ENCODE measurements at places on chromosomes 2 and 18.

DNA sequence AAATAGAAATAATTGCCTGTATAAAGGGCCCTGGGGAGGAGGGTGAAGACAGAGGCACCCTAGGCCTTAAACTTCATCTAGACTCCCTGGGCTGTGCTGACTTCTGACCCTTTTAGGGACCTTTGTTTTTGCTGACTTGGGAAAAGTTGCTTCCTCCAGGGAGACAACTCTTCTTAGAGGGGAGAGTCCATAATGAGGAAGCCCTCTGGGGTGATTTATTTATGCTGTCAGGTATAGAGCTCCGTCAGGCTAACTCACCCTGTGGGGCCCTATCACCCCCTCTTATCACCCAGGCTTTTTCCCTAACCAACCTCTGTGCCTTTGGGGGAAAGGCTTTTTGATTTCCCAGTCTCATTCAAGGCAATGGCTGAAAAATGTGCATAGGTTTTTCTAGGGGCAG, 8.1 kb downstream of the ONECUT2 start:
- DNase-seq = no peak

GRCh38 chr2:236677368-236677767, 107.7 kb downstream of the ACKR3 start:
- no peak for DNase-seq

- DNase-seq = no peak
These were observed 4.3 kb upstream of the EDAR start for GRCh38 chr2:108993095-108993937.

- DNase-seq = no peak
These were observed 4.2 kb downstream of the ZNF516 start for GRCh38 chr18:76490670-76491472.

DNA sequence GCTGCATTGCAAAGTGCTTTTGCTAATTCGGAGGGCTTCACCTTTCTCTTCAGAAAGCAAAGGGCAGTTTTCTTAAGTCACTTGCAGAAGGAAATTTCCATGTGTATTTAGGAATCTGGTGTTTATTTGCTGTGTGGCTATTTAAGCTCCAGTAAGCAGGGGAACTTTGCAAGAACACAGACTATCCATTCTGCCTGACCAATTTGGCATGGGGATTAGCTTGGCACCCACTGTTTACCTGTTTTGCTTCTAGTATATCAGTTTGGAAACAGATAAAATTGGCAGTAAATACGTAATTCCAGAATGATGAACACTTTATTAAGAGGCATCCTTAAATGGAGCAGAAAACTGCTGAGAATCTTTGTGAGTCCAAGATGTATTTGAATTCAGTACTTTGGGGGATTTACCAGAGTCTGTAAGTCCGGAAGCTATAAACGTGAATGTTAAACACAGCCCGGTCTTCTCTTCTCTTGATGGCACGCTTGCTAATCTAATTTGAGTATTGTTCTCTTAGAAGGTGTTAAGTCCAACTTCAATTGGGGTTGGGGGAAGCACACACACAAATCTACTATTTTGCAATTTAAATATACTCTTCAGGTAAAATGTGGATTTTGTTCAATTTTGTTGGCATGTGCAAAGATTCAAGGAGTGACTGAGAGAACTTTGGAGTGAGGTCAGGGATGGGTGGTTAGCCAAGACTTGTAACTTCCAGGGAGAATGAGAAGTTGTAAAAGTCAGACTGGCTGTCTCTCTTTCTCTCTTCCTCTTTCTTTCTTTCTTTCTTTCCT, 650 bp downstream of the ACKR3 start:
- no peak for DNase-seq

DNA sequence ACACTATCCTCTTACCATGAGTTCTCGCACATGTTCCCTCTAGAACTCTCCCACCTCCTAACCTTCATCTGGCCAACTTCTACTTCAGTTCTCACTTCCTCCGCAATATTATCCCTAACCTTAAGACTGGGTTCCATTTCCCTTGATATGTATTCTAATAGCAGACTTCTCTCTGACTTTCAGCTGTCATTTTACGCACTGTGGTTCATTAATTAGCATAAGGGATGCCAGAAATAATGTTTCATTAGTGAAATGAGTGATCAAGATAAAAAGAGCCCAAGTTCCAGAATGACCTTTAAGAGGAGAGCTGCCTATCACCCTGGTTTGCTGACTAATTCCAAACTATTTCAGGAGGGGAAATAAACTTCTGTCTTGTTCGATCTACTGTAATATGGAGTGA, 108.6 kb upstream of the CCDC150 start:
- no peak for DNase-seq

DNA sequence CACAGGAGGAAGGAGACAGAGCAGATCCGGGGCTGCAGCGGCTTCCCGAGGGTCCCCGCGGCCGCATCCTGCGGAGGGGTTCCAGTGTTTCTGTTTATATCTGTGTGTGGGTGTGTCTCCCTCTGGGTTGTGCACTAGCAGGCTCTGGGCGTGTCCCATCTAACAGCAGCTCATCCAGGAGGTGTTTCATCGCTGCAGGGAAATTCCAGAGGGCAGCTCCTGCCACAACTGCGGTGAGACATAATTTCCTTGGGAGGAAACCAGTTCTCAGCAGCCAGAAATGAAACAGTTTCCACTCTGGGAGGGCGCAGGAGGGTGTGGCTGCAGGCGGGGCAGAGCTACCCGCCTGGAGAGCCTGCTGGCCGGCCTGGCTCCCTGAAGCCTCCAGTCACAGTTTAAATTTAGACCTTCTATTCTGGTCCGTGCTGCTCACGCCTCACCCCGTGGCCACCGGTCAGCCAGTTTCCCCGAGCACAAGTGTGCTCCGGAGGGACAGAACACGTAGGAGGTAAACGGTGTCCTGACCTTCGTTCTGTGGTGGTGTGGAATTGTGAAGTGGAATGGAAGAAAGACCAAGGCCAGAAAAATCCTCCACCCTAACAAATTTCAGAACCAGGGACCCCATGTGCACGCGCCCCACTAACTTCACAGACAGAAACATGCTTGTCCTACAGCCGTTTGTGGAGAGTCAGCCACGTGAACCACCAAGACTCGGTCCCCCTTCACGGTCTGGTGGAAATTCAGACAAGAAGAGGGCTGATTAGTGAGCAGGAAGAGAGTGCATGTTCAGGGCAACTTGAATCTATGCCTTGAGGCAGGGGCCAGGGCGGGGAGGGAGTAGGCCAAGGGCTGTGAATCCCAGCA, 50.2 kb downstream of the TEX44 start:
- peak; percentile 31 for DNase-seq

GRCh38 chr2:126852361-126852760, 46.3 kb upstream of the TEX51 start:
- DNase-seq = no peak

- no peak for DNase-seq
These were observed 31.0 kb upstream of the RMDN2 start for GRCh38 chr2:37894047-37894446.

DNA sequence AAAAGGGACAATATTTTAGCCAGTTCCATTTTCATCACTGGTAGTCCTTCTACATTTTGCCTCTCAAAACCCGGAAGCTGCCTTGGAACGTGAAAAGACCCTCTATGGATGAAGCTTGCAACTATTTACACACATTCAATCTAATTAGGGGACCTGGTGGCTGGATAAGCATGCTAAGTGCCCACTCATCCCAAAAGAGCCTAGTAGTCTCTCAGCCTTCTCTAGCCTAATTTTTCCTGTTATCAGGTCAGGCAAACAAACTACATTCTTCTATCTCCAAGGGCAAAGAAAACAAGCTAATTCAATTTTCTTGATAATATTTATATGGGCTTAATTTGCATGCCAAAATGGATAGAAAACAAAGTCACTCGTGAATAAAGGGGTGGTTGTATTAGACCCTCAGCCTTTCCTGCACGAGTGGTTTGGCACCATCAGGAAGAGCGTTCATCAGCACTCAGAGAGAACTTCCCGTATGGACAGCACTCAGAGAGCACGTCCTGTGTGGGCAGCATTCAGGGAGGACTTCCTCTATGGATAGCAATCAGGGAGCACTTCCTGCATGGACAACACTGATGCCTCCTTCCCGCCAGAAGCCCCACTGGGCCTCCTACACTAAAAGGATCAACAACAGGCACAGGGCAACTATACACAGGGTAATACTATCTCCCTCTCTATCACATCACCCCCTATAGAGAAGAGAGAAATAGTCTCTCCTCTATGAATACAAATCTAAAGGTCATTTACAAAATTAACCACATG, 122.2 kb downstream of the RBMS1 start:
- no peak for DNase-seq

DNA sequence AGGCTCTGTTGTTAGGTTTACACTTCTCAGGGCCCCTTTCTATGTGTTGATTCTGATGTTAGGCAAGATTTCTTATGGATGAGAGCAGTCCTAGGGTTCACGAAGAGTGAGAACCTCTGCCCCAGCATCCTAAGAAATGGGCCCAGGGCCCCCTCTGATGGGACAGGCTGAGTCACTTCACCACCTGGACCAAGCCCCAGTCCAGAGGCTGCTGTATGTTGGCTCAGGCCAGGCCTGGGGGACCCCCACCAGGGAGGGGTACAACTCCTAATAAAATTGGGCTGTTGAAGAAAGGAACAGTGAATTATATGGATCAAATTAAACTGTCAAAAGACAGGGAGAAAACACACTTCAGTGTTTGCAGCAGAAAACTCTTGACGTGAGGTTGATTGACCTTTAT, 365.9 kb upstream of the HS6ST1 start:
- DNase-seq = no peak

GRCh38 chr18:49625021-49625691, 63.3 kb downstream of the LIPG start:
- DNase-seq = no peak

- DNase-seq = no peak
These were observed 40.5 kb downstream of the ARHGEF4 start for GRCh38 chr2:130877258-130877657.

DNA sequence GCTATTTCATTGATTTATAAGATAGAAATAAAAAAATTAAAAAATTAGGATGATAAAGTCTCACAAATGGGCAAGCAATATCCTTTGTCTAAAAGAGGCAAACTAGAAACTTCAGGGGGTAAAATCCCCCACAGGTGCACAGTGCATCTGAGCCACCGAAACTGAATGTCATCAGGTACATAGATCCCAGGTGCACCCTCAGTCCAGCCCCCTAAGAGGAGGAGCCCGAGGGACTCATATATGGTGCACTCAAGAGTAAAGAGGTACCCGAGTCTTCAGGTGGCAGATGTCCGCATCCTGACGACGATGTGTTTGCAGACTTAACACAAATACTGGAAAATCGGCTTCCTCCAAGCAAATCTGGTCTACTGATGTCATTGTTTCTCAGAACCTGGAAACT, 11.3 kb downstream of the QPCT start:
- no peak for DNase-seq

GRCh38 chr2:62461707-62462106, 44.3 kb downstream of the TMEM17 start:
- DNase-seq = no peak

DNA sequence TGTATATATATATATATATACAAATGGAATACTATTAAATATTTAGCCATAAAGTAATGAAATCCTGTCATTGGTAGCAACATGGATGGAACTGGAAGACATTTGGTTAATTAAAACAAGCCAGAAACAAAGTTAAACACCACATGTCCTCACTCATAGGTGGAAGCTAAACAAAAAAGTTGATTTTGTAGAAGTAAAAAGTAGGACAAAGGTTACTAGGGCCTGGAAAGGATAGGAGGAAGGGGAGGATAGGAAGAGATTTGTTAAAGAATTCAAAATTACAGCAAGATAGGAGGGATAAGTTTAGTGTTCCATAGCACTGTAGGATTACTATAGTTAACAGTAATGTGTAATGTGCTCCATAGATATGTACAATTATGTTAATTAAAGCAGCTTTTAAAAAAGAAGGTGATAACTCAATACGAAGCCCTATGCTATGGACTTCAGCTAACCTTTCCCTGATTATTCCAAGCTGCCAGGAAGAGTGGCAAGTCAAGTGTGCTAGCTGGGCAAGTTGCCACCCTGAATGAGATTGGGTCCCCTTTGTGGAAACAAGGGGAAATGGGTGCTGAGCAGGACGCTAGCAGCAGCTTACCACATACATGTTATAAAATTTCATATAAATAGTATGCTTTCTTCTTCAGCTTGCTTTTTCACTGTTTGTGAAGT, 12.3 kb downstream of the MERTK start:
- no peak for DNase-seq

- no peak for DNase-seq
These were observed 162.2 kb upstream of the ITGA4 start for GRCh38 chr2:181294979-181295378.

DNA sequence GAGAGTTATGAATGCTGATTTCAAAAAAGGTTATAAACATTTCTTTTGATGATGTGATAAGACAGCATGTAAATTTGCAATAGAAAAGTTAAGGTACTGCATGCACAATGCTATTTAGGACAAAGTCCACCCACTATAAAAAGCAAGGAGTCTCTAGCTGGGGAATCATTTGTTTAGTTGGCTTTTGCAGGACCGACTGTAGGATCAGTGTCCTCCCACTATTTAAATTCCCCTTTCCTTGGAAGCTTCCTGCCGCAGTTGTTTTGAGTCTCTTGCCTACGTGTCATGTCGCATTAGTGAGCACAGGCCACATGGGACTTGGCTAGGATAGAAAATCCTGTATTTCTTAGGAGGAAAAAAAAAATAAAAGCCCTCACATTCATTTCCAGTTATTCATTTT, 13.1 kb downstream of the QPCT start:
- no peak for DNase-seq
